Stimulated activated CD8-positive, alpha-beta memory T cell treated with anti-CD3 and anti-CD28 coated beads, Interleukin-7, amount 100 ng/mL, for 1 hour (primary cell): ENCODE measurements at places on chromosomes 2 and 18.

DNA sequence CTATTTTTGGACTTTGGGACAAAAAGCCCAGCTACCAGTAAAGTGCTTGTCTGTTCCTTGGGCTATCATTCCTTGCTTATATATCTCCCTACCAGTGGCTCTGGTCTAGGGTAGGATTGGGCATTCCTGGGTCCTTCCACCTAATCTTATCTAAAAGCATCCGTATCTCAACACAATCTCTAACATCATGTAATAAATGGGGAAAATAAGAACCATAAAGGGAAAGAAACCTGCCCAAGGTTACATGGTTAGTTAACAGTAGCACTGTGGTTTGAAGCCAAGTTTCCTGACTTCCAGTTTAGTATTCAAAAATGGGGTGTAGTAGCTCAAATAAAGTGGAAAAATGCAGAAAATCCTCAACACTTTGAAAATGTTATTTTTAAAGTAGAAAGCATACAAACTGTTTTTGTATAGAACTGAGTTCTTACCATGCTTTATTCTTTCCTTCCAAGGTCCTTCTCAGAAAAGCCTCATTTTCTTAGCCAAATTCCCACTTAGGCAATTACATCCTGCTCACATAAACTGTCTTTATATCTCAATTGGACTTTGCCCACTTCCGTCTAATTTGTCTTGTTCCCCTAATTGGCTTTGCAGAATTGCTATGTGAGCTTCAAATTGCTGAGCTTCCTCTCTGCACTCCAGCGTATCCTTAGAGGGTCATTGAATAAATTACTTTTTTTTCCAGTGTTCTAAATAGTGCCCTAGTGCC is 273.1 kb upstream of the UBE2E3 start:
- DNase-seq: no peak

GRCh38 chr2:118881490-118882129 is 34.2 kb upstream of the EN1 start:
- peak; percentile 30 for DNase-seq

DNA sequence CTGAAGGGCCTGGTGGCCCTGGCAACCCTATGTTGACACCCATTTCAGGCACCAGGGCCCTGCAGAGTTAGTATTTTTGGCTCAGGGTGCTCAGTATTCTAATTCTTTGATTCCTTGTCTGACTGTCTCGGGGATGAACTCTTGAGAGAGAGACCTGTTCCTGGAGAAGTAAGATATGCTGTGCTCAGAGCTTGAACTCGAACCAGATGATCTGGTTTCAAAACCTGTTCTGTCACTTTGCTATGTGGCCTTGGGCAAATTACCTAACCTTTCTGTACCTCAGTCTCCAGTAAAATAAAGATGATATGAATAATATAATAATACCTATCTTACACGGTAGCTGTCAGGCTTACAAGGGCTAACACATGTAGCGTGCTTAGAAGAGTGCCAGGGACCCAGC is 294.2 kb downstream of the DYSF start:
- DNase-seq: no peak

DNA sequence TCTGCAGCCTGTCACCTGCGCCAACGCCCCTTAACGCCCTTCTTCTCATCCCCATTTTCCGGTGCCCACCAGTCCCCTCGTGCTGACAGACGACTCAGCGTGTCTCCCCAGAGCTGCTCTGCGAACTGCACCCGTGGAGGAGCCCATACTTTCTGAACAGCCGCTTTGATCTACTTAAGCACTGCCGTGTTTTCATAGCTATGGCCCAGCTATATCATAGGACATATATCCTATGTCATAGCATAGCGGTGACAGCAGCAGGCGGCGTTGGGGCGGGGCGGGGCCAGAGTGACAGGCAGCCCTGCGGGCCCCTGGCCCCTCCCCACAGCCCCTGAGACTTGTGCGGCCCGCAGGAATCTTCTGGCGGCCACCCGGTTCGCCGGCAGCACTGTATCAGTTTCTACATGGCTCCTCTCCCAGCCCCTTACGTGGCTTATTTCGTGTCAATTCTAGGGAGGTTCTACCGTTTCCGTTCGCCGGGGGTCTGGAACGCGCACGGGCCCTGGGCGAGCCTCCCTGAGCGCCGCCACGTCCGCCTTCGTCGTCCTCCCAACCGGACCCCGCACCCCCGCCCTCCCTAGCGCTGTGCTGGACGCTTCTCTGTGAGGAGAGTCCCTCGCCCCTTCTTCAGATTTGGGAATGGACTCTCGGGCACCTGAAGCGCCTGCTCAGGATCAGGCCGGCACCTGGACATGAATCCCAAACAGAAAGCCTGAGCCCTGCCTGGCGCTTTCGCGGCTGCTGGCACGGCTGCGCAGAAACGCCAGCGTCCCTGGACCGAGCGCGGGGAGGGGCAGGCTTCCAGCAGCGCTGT is 35.4 kb downstream of the PTPN18 start:
- peak; percentile 32 for DNase-seq

DNA sequence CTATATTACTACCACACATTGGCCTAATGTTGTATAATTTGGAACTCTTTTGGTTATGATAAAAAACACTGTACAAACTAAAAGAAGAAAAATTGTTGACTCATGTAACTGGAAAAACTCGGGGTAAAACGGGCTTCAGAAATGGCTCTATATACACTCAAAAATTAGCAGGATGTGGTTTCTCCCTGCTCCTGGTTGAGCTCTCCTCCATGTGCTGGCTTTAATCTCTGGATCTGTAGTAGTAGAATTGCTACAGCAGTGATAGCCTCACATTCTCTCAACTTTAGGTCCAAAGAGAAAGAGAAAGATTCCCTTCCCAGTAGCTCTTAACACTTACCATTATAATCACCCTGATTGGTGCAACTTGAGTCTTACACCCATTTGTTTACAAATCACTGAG is 274.9 kb upstream of the GALNT5 start:
- DNase-seq: no peak

- DNase-seq: no peak
Observed at GRCh38 chr2:165280356-165280755, 41.1 kb downstream of the SCN2A start.

- no peak for DNase-seq
Observed at GRCh38 chr2:127917916-127918315, 32.2 kb upstream of the AMMECR1L start.

DNA sequence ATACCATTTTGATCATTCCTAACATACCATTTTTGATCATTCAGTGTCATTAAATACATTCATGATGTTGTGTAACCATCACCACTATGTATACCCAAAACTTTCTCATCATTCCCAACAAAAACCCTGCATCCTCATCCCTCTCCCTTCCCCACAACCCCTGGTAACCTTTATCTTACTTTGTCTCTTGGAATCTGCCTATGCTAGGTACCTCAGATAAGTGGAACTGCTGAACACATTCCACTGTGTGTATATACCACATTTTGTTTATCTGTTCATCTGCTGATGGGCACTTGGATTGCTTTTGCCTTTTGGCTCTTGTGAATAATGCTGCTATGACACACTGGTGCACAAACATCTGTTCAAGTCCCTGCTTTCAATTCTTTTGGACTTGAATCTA is 83.8 kb upstream of the TFCP2L1 start:
- no peak for DNase-seq
